Activated CD4-positive, CD25-positive, alpha-beta regulatory T cell treated with anti-CD3 and anti-CD28 coated beads, Interleukin-2, amount 50 U/mL, for 72 hours (primary cell): ENCODE measurements at places on chromosomes 11 and 22.

DNA sequence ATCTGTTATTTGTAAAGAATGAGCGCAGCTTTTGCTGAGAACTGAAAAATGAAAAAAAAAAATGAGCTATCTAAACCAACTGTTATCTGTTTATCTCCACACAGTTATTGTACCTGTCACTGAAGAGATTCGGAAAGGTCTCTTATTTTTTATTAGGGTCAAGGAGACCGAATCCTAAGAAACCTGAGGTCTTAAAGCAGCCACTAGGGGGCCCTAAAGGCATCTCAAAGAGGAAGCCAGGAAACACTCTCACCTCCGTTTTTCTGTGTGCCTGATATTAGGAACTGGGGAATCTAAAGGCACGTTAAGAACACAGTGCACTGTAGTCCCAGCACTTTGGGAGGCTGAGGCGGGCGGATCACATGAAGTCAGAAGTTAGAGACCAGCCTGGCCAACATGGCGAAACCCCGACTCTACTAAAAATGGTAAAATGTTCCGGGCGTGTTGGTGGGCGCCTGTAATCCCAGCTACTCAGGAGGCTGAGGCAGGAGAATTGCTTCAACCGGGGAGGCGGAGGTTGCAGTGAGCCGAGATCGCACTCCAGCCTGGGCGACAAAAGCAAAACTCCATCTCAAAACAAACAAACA, 3.5 kb upstream of the LARGE1 start:
- no peak for DNase-seq

- no peak for DNase-seq
Measured at GRCh38 chr11:12213883-12214282, 103.5 kb downstream of the MICAL2 start.

DNA sequence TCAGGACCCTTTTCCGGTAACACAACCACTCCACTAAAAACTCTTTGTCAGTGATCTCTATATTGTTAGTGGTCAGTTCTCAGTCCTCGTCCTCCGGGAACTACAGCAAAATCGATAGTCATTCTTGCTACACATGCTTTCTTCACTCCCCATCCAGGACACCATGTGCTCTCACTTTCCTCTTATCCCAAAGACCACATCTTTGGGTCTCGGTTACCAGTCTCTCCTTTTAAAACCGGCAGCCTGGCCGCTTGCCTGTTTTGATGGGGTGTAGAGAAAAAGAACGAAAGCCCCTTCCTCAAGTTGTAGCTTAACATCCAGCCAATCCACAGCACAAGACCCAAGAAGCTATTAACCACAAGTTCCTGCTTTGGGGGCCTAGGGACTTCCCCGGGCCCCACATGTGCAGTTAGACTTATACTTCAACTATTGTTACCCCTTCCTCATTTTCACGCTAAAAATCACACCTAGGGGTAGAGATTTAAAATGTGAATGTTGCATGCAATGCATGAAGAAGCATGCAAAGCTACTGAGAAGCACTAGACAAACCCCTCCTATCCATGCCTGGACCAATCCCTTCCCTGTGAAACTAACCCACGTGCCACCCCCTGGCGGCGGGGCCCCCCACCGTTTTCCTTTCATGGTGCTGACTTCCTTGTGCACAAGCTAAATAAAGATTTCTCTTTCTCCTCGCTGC, 1.5 kb upstream of the TOLLIP start:
- no peak for DNase-seq

- no peak for DNase-seq
Measured at GRCh38 chr22:19980766-19981165, 35.9 kb downstream of the ARVCF start.
